Activated naive CD8-positive, alpha-beta T cell treated with anti-CD3 and anti-CD28 coated beads, Interleukin-2, amount 50 U/mL, for 16 hours (primary cell): ENCODE measurements at places on chromosomes 7 and 10.

- no peak for DNase-seq
Observed at GRCh38 chr7:105690325-105690945, 109.1 kb upstream of the EFCAB10 start.

DNA sequence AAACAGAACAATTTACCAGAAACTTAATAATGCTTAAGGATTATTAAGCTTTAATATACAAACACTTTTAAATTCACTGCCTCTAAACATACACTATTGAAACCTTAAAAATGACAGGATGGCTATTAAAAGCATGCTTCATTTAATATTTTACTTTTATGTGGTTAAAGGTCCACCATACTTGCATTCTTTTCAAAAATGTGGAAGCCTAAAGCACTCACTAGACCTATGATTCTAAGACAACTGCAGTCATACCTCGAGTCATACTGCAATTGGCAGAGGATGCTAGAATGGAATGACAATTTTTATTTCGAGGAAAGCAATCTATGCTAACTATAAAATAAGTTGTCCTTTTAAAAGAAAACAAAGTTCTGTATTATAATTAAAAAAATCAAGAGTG lies 85.3 kb downstream of the PIP4K2A start:
- no peak for DNase-seq

DNA sequence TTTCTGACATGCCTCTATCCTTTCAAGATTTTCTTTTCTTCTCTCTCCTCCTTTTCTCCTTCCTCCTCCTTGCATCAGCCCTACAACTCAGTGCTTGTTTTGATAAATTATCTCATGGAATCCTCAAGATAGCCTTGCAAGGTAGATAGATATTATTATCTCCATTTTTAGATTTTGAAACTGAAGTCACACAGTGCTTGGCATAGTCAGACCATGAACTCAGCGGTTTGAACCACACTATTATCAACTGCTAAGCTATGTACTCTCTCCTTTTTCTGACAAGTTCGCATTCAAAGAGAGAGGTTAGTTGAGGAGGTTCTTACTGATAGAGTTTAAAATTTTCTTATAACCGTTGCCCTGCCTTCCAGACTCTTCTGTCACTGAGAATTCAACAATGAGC lies 79.1 kb downstream of the SUGCT start:
- no peak for DNase-seq

DNA sequence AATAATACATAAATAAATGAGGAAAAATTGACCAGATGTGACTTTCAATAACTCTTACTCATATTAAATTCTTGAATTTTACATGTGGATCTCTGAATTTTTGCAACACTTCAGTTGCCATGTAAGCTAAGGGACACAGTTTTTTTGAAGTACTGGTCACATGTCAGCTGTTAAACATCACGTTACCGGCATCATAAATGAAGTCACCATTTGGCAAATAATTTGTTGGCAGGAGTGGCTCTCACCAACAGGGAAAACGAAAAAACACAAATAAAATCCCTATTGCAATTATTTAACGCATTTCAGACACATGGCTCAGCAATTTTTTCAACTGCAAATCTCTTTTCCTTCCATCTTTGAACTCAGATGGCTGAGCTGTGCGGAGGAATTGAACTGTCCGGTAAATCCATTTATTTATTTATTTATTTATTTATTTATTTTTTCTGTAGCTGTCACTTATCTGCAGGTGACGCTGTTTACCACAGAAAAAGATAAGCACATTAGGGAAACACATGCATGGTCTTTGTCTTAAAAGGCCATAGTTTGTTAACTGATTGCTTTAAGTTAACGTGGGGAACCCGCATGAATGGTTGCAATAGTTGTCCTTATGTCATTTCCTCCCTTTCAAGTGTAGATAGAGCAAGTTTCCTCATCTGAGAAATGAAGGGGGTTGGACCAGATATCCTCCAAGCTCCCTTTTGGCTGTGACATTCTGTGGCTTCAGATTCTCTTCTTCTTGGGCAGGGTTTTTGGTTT lies 64.7 kb upstream of the JAZF1 start:
- DNase-seq, result no peak

DNA sequence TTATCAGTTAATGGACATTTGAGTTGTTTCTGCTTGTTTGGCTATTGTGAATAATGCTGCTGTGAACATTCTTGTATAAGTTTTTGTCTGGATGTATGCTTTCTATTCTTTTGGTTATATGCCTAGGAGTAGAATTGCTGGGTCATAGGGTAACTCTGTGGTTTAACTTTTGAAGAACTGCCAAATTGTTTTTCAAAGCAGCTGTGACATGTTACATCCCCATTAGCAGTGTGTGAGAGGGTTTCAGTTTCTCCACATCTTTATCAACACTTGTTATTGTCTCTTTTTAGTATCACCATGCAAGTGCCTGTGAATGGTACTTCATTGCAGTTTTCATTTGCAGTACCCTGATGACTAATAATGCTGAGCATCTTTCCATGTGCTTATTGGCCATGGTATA lies 2.1 kb upstream of the NDUFB8 start:
- no peak for DNase-seq

DNA sequence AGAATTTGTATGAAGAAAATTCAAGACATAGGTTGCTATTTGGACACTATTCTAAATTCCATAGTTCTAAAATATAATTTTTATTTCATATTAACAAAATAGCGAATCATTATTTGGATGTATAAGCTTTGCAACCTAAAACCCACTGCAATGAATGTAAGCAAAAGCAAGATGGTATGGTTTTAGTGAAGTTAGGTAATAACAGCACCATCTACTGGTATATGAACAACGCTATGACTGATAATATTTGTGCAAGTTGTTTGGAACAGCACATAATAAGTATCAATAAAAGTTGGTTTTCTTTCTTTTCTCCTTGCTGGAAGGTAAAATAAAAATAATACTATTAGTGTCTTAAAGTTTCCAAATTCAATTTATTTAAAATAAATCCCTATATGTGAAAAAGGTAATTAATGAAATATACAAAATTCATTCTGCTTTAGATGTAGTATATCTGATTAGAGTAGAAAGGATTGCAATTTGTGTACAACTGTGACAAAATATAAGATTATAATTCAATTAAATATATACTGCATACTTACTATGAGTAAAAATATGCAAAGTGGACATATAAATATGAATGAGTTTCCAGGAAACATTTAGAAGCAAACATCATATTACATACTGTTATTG lies 79.0 kb upstream of the LSM8 start:
- no peak for DNase-seq

GRCh38 chr7:51313738-51314425 lies 2.7 kb downstream of the COBL start:
- no peak for DNase-seq

GRCh38 chr7:149241696-149242095 lies 2.2 kb downstream of the ZNF212 start:
- DNase-seq, result no peak

DNA sequence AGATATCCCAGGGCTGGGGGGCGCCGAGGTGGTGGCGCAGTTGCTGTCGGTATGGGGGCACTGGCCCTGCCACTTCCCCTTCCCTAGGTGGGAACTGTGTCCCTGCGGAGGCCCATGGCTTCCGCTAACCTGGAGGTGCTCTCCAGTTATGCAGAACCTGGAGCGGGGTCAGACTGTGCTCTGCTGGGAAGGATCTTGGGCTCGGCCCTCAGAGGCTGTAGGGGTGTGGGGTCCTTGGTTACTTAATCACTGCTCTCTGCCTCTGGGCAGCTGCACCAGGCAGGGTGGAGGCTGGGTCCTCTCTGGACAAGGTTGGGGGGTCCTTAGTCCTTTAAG lies 2.4 kb downstream of the BRI3 start:
- DNase-seq, result no peak

- DNase-seq, result no peak
Observed at GRCh38 chr7:36048902-36049240, 104.2 kb upstream of the EEPD1 start.

DNA sequence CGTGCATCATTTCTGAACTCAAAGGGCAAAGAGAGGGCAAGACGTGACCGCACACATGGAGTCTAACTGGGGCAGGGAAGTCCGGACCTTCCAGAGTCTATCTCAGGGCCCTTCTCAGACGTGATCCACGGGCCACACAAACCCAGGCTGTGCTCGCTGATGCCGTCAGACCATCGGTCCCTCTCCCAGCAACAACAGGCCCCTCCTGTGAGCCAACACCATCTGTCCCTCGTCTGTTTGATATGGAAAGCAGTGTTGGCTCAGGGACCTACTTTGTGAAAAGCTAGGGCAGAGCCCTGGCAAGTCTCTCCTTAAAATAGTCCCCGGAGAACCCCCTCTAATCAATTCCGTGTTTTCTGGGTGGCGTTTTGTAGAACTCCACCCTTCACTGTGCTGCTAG lies 208.8 kb downstream of the TCERG1L start:
- DNase-seq, result no peak

GRCh38 chr10:69628891-69629290 lies 1.2 kb upstream of the FAM241B start:
- no peak for DNase-seq

DNA sequence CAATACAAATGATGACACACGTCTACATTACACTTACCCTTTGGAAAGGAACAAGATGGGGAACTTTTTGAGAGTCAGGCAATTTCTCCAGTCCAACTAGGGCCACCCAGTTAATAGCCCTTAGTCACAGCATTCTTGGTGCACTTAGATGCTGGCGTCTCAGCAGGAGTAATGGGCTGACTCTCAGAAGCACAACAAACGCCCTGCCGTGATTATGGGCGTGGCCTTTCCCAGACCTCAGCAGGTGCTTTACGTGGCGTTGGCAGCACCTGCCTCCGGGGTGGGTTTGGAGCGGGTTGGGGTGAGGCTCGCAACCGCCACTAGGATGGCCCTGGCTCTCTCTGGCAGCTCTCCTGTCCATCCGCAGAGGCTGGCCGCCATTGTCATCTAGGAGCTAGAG lies 147.6 kb upstream of the SHH start:
- DNase-seq, result no peak

- no peak for DNase-seq
Observed at GRCh38 chr7:70480927-70481569, 650.9 kb upstream of the GALNT17 start.

DNA sequence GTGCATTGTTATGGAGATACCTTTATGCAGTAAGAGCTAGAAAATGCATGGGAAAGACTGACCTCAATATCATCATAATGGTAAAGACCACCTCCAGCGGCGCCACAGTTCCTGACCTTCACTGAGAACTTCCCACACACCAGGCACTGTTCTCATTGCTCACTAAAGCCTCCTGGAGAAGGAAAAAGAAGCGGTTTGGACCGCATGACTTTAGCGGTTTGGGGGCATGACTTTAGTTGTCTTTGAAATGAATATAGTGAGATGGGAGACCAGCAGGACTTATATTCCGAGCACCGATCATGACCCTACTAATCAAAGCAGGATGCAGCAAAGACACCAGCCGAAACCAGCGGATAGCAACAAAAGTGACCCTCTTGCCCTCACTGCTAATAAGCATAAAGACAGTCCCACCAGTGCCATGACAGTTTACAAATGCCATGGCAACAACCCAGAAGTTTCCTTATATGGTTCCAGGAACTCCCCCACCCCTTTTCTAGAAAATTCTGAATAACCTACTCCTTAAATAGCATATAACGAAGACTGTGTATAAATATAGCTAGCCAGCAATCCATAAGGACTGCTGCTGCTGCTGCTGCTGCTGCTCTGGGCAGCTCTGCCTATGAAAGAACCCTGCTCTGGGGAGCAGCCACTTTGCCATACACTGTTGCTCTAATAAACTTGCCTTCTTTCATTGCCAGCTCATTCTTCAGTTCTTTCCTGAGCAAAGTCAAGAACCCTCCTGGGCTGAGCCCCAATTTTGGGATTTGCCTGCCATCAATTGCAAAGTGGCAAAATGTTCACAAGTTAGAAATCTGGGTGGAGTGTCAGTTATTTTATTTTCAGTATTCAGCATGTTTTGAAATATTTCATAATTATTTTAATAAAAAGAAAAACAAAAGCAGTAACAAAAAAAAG lies 694.1 kb downstream of the SUGCT start:
- no peak for DNase-seq

DNA sequence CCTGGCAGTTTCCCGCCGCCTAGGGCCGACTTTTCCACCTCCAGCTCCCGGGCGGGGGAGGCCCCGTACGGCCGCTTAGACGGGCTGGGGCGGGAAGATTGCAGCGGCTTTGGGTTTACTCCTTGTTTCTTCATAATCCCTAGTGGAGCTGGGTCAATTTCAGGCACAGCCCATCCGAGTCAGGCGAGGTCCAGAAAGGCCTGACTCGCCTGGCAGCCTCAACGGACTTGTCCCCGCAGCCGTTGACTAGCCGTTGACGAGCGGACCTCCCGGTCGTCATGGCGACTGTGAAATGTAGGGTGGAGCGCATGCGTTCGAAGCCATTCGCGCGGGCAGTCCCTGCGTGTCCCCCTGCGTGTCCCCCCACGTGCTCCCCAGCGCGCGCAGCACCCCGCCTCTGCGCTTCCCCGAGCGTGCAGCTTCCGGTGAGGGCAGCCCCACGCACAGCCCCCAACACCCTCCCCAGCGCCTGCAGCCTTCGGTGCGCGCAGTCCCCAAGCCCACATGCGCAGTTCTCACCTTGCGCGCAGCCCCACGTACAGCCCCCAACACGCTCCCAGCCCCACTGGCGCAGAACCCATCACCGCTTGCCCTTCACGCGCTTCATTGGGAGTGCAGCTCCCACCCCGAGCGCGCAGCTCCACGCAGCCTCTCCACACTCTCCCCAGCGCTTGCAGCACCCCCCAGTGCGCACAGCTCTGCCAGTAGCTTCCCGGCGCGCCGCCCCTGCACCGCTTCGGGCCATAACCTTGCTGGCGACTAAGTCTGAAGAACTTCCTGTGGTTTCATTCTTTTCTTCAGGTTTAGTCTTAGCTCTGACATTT lies 67.8 kb downstream of the TBX20 start:
- no peak for DNase-seq

DNA sequence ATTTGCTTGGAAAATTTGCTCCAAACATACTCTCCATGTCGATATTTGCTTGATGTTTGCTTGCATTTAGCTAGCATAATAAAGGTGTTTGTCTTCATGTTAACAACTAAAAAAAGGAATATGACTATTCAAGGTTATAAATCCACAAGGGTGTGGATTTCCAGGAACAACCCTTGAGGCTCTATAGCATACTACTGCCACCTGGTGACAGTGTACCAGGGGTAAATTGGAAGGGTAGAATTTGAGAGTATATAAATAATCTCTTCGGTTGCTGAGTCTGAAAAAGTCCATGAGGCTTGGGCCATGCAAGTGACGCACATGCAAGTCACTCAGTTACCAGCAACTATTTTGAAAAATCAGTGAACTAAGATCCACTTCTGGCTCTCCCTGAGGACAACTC lies 68.4 kb downstream of the SLIT1 start:
- no peak for DNase-seq
